ENCODE measurements at places on chromosomes 4 and X.

GRCh38 chrX:8067754-8068462 lies 103.2 kb downstream of the VCX2 start:
- no peak for DNase-seq

DNA sequence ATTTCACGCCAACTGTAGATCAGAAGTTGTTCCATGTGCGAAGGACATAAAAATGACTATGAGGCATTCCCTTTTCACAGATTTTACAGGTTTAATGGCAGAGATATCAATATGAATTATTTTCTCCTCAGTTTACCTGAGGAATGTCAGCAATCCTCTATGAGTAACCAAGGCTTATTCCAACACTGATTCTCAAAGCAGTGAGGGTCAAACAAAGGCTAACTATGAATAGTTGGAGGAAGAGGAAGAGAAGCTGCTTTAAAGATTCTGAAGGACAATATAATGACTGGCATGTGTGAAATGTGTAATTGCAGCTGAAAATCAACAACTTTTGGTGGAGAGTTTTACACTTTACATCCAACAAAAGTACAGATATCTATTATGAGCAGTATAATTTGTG lies 29.1 kb downstream of the NAF1 start:
- DNase-seq: no peak

DNA sequence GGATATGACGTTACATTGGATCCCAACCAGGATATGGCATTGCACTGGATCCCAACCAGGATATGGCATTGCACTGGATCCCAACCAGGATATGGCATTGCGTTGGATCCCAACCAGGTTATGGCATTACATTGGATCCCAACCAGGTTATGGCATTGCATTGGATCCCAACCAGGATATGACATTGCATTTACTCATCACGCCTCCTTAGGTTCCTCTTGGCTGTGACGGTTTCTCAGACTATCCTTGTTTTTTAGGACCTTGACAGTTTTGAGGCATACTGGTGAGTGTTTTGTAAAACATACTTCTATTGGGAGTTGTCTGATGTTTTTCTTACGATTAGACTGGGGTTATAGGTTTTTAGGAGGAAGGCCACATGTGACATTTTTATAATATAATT lies 5.4 kb upstream of the ACSL1 start:
- no peak for DNase-seq

GRCh38 chr4:81498551-81499099 lies 26.9 kb upstream of the RASGEF1B start:
- DNase-seq: no peak
